ENCODE measurements at places on chromosomes 4 and X. TPM values are rescaled to one million over a fixed set of nuclear protein-coding genes. Genes with fewer than 3 reads are reported as not detected.

DNA sequence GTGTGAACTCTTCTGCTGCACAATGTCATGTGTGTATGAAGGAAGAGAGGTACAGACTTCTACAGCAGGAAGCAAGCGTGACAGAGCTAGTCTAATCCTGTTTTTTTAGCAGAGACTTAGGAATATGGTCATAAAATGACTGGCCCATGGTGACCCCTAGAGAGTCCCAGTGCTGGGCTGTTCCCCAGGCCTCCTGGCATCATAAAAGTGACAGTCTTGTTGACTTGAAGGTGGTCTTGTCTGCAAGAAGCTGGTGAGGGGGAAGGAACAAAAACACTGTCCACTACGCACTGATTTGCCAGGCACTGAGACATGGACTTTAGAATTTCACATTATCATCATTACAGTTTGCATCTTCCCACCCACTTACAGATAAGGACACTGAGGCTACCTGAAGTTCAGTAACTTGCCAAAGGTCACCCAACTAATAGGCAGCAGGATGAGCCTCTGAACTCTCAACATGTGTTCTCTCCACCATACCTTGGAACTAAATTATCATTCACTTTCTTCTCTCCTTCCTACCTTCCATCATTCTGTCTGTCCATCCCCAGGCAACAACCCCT, 63.0 kb downstream of the HADH start:
- peak; percentile 19 for DNase-seq

GRCh38 chrX:1536712-1537030, 314 bp downstream of the P2RY8 start:
- DNase-seq: no peak

DNA sequence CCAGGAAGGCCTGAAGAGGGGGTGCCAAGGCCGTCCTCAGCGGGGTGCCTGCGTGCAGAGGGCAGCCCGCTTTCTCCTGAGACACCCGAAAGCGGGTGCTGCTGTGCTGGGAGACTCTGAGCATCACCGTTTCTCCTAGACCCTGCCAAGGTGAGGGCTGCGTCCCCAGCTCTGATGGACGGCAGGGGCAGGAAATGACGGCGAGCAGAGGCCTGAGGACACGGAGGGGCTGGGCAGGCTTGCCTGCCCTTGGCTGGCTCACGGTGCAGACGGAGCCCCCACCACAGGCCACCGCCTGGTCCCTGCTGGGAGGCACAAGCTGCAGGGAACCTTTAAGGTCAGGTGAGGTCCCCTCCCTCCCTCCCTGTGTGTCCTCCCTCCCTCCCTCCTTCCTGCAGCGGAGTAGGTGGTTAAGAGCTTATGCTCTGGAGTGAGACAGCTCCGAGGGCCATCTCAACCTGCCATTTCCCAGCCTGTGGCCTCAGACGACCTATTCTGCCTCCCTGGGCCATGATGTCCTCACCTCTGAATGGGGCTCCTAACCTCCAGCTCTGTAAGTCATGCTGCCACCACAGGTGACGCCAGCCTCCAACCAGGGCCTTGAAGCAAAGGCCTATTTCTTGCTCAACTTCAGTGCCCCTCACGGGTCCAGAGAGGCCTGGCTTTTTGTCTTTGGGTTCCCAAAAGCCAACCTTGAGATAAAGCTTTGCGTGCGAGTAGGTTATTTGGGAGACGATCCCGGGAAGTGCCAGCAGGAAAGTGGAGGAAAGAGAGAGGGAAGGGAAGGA, 54.2 kb upstream of the GRPEL1 start:
- no peak for DNase-seq

Gene ZBTB49
- total RNA-seq: 2.9 TPM

DNA sequence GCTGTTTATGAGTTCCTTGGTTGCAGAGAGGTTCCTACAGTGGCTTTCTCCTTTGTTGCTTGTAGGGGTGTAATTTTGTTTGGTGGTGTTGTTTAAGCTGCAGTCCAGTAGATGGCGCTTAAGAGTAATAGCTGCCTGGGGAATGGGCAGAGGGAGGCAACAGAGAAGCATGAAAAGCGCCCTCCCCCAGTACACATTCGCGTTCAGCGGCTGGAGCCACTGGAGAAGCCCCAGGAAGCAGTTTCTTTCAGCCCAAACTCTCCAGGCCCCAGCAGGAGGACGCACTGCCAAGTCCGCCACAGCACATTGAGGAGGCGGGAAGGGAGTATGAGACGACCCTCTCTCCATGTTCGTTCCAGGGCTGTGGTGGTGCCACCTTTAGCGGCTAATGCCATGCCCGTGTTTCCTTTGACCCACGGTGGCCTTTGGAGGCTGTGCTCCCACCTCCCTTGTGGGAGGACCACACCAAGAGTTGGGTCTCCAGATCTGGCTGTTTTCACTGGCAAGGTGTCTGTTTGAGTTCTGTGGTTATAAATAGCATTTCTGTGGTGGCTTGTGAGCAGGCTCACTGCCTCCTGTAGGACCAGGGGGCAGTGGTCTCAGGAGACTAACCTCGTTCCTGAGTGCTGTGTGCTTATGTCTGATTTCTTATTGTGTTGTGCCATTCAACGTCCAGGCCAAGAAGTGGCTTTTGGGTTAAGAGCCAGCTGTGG, 252.3 kb downstream of the ARHGAP10 start:
- DNase-seq: no peak

- DNase-seq: no peak
These were observed 94.5 kb upstream of the APOOL start for GRCh38 chrX:84909151-84909550.

DNA sequence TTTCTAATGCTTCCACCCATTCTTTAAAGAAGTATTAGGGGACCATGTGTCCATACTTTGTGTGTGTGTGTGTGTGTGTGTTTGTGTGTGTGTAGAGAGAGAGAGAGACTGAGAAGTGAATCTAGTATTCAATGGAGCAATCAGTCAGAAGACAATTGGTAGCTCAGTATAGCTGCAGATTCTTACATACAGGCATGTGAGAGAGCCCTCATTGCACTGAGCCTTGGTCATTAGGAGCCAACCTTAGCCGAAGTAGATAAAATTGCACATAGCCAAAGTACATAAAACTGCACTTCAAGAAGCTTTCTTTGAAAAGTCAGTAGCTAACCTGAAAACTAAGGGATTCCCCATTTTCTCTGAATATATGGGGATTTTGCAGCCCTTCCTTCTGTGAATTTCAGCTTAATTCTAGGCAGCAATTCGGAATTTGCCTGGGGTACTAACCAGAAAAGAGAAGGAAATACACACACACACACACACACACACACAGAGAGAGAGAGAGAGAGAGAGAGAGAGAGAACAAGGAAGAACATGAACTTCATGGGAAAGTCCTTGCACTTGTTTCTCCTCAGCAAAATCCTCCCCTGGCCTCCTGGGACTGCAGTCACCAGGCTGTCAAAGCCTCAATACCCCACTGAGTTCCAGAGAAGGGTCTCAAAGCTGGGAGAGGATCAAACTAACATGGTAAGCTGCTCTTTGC, 1.7 kb upstream of the PRDM8 start:
- DNase-seq: no peak

DNA sequence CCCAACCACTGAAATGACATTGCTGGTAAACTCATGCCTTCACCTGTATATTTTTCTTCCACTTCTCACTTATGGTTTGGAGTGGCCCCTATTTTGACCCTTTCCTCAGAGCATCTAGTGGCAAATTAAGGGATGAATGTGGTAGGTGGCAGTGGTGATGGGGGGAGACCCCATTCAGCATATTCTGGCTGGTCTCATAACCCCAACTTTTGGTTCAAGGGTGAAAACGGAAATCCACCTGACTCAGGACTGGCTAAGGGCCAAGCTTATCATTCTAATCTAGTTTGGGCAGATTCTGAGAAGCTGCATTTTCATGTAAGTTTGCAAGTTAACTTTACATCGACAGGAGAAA, 47.0 kb upstream of the NSUN7 start:
- DNase-seq: peak; percentile 11

GRCh38 chrX:153460826-153461225, 9.6 kb downstream of the HAUS7 start:
- peak; percentile 38 for DNase-seq

GRCh38 chr4:176548571-176548970, 228.8 kb downstream of the SPCS3 start:
- no peak for DNase-seq
